Right atrium auricular region (tissue), 2 donors: ENCODE measurements at places on chromosomes 5 and 9. TPM values are rescaled to one million over a fixed set of nuclear protein-coding genes. Genes with fewer than 3 reads are reported as not detected.

Gene ERBIN
- 33.0 TPM for total RNA-seq

DNA sequence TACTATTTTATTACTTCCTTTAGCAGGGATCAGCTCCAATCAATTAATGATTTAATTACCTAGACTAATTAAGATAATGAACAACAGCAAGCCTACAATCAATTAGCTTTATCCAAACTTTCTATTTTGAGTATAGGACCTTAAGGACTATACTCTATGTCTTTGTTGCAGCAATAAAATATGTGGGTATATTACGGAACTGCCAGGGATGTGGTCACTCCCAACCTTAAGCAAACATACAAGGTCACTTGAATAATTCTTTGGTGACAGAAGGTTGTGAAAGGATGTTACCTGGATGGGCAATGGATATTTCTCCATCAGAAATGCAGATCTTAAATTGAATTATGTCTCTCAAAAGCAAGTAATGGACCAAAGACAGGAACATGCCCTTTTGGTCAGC lies 907.4 kb upstream of the DMAC1 start:
- DNase-seq: no peak

- no peak for DNase-seq
Measured at GRCh38 chr9:87606841-87607521, 109.3 kb downstream of the DAPK1 start.

- DNase-seq: no peak
Measured at GRCh38 chr9:131747352-131747751, 7.5 kb upstream of the RAPGEF1 start.

- no peak for DNase-seq
Measured at GRCh38 chr5:181168595-181169118, 21.3 kb downstream of the OR2V2 start.

Gene ACTBL2
- 0.12 TPM for total RNA-seq

- no peak for DNase-seq
Measured at GRCh38 chr5:90117005-90117404, 292.6 kb downstream of the CETN3 start.

- DNase-seq: no peak
Measured at GRCh38 chr5:114312658-114313057, 49.2 kb upstream of the KCNN2 start.

Gene ECSCR
- total RNA-seq: 30.1 TPM

GRCh38 chr5:157574456-157575380 lies 857 bp downstream of the ADAM19 start:
- DNase-seq: no peak

DNA sequence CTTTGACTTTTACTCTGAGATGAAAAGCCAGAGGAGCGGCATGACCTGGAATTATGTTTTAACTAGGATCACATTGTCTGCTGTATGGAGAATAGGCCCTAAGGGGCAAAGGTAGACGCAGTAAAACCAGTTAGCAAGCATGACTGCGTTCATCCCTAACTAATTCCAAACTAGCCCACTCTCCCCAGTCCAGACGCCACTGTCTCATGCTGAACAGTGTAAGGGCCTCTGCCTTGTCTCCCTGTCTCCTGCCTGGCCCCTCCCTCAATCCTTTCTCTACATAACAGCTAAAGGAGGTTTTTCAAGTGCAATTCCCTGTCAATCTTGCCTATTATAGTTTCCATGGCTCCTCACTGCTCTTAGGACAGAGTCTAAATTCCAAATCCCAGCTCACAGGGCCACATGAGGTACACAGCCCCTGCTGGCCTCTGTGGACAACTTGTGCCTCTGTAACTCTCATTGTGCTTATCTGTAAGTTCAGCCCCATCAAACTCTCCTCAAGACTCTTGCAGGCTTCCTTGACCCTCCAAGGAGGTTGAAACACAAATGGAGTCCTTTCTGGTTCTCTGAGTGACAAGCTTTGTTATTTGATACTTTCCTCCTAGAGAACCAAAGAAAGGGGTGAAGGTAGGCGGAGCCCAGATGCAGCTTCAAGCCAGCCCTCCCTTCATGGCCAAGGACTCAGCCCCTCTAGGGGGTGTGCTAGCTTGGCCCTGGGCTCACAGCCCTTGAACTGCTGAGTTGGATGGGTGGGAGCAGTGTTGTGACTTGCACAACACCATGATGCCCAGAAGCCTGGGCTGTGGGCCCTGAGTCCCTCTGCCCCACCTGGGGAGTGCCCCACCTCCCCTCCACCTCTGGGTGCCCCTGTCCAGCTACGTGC lies 16.0 kb upstream of the SLC22A4 start:
- DNase-seq: no peak

DNA sequence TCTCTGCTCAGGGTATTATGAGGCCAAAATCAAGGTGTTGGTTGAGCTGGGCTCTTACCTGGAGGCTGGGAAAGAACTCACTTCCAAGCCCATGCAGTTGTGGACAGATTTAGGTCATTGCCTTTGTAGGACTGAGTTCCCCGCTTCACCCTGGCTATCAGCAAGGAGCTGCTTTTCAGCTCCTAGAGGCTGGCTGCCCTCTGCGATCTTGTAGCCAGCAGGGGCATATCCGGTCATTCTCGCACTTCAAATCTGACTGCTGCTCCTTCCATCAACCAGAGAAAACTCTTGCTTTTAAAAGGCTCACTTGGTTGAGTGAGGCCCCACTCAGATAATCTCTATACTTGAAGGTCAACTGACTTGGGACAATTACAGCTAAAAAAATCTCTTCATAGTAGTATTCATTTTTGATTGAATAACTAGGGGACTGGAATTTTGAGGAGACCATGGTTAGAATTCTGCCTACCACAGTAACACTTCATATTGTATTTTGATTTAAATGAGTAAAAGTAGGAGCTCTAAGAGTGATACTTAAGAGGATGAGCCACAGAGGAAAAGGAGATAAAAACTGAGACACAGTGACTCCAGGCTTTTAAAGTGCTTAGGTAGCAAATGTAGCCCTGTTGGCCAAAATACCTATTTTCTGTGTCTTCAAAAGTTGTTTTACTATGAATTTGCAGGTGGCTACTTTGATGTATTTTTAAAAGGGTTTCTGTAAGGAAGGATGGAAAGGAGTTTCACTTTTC lies 137.4 kb downstream of the CD180 start:
- DNase-seq: no peak

DNA sequence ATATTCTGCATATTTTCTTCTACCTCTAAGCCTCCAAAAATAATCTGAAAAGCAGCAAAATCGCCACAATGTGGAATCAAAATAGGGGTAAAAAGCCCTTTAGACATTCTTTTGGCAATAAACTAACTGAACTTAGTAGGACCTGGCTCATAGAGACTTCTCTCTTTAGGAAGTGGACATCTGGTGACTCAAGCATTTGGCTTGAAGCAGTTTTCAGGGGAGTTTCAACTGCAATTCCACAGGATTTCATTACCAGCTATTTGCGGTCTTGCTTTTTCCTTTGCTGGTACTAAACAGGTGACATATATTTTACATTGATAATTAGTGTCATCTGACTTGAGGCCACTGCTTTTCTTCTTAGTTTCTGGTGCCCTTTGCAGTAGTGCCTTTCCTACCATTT lies 173.2 kb upstream of the FBN2 start:
- DNase-seq: no peak

Gene ZNF367
- total RNA-seq: 0.75 TPM

DNA sequence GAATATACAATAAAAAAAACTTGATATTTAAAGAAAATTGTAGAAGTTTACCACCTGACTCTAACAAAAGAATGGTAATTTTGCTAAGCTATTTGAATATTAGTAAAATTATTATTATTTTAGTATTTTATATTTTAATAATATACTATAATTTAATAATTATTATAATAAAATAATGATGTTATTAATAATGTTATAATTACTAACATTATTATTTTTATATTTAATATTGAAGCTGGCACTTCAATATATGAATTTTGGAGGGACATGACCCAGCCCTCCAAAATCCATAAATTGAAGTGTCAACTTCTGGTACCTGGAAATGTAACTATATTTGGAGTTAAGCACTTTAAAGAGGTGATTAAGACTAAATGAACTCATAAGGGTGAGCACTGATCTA lies 486.1 kb upstream of the CDH9 start:
- no peak for DNase-seq

GRCh38 chr5:24188216-24188925 lies 456.4 kb downstream of the CDH10 start:
- no peak for DNase-seq

DNA sequence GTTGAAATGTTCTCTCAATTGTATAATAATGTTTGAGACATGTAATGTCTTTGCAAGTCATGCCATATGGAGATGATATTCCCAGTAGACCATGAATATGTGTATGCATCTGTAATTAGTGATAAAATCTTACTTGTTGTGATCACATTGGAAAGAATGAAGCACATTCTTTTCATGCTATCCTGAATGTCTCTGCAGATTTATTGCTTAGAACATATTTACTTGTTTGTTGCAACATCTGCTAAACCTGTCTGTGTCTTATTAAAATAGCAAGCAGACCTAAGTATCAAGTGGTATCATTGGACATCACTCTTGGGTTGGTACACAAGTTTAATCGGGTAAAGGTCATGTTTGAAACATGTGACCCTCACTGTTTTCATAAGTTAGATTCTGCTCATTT lies 265.5 kb upstream of the CD180 start:
- DNase-seq: no peak

- no peak for DNase-seq
Measured at GRCh38 chr5:134018154-134018985, 13.6 kb upstream of the VDAC1 start.

GRCh38 chr5:158309088-158309807 lies 450.3 kb upstream of the CLINT1 start:
- no peak for DNase-seq

Gene GGTA1
- total RNA-seq: 15.2 TPM

Gene PCAT7
- total RNA-seq: not detected

DNA sequence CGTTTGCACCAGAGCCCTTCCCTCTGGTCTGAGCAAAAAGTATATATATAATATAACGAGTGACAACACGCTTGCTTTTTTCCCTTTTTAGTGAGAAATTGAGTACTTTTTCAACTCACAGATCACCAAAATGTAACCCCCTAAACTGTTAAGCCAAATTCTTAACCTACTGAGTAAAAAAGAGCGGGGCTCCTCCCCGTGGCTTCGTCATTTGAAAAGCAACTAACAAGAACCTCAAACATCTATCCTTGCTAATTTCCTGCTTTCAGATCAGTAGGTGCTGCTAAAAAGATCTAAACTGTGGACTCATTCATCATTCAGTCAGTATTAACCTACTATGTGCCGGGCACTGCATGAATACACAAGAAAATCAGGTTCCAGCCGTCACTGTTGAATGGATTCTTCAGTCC lies 1.0 kb upstream of the PTBP3 start:
- no peak for DNase-seq

Gene FOXI1
- not detected for total RNA-seq

DNA sequence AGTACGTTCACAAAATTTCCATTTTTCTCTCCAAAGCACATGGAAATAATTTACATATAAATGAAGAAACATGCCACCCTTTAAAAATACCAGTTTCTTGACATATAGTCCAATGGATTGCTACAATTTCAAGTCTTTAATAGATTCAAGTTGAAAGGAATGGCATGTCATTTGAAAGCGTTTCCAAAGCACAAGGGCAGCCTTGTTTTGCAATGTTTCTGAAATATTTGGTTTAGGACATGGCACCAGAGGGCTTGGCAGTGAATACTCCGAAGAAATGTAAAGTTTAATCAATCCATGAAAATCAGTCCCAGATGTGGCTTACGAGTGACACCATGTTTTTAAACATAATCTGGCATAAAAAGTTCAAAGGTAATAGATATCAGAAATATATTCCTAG lies 333.7 kb downstream of the PDE4D start:
- no peak for DNase-seq

DNA sequence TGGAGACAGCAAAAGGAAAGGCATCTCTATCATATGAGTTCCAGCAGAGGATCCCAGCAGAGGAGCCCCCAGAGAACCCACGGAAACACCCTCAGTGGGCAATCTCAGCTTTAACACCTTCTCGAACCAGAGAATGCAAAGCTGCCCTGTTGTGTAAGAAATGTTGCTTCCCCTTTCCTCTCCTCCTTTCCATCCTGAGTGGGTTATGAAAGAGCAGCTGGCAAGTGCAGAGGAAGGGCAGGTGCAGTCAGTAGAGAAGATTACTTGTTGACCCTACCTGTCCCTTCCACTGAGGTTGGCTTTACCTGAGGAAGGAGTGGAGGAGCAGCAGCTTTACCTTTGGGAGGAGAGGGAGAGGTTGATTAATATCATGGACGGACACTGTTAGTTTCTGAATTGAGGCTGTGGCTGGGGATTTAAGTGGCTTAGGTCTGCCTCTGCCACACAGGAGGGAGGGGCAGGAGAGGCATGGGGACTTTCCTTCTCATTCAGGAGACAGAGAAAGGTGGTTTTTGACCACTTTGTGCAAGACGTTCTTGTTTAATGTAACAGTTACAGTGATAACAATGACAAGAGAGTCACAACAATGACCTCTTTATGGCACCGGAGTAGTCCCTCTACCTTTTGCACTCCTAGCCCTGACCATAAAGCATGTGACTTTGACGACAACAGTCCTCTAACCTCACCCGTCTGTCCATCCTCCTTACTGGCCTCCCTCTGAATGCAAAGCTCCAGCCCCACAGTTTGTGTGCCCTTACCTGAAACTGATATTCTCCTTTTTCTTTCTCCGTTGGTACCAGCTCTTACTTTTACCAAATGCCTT lies 254.8 kb downstream of the NSG2 start:
- peak; percentile 7 for DNase-seq

DNA sequence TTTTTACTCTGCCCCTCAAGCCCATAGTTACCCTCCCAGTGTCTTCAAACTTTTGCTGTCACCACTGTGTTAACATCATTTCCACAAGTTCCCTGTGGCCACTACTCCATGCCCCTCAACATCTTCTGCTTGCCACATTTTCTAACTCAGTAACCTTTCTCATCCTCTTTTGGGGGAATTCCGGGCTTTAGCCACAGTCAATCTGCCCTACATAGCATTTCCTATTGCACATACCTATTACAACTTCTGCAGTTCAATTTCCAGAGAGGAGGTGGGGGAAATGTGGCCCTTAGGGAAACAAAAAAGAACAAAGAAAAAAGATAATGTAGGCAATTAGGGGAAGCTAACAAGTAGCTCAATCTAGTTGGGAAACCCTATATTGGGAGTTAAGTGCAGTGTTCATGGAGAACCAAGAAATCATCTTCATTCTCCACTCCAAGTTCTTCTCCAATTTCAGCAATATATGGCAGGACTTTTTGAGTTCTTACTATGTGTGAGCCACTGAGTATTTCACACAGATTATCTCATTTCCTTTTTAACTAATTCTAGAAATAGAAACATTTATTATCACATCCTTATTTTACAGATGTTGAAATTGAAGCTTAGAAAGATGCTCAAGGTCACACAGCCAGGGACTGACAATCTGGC lies 40.2 kb upstream of the LPAR1 start:
- DNase-seq: no peak

Gene S1PR3
- total RNA-seq: 26.8 TPM

Gene SOX30
- not detected for total RNA-seq

DNA sequence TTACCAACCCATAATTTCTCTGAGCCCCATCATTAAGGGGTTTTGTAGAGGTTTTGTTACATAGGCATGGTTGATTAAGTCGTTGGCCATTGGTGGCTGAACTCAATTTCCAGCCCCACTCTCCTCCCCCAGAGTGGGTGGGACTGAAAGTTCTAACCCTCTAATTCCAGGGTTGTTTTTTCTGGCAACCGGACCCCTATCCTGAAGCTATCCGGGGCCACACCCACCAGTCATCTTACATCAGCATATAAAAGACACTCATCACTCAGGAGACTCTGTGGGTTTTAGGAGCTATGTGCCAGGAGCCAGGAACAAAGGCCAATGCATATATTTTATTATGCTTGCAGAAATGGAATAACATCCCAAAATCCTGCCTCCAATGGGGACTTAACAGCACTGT lies 186.0 kb downstream of the NXNL2 start:
- no peak for DNase-seq

Gene LHX3
- 0.16 TPM for total RNA-seq
